ENCODE measurements at places on chromosomes 5 and 9.

DNA sequence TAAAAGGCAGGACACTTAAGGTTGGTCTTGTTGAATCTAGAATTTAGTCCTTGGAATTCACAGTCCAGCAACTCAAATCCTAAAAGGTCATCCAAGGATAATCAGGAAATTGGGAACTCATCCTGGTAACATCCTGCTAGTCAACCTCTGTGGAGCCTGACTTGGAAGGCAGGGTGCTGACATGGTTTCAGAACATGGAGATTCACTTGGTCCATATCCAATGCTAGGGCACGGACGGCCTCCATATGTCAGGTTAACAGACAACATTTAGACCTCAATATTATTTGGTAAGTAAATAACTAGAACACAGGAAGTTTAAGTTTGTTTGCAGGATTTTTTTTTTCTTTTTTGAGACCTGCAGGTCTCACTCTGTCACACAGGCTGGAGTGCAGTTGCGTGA is 783 bp upstream of the DNAH5 start:
- no peak for DNase-seq

GRCh38 chr9:98442541-98442940 is 187.1 kb upstream of the TBC1D2 start:
- no peak for DNase-seq

GRCh38 chr9:135950135-135950682 is 11.0 kb downstream of the UBAC1 start:
- no peak for DNase-seq

DNA sequence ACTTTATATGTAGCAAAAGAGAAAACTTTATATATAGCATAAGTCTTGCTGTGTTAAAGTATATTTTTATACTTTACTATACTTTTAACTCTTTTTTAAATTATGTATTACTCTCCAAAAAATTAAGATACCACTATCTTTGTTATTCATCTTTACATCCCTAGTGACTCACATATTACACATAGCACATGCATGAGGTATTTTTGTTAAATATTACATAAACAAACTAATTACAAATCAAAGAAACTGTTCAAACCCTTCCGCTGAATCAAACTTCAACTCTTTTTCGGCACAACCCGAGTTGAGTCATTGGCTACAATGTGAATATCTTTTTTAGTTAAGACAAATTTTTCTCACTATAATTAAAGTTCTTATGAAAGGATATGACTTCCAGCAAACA is 32.1 kb downstream of the NADK2 start:
- DNase-seq = no peak

DNA sequence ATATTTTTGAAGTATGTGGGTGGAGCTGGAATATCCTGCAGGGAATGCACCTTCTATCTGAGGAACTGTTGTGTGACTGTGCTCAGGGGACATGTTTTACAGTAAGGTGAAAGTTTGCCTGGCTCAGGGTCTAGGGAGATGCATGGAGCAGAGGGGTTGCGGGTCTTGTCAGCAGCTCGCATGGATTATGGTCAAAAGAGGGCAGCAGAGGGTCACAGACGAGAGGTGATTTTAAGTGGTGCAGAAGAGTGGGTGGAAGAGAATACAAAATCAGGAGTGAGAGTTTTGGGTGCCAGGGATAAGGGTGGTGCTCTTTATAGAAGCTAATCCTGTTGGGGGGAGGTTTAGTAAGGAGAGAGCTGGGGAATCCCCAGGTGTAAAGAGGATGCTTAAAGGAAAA is 53.5 kb upstream of the GRIN3A start:
- peak; percentile 54 for DNase-seq

Measured in NCI-H748 treated with DMSO at 0.1 percent for 48 hours (cell line).